Hypothalamus (tissue), 51 donors: ENCODE measurements at places on chromosomes 3 and 15.

DNA sequence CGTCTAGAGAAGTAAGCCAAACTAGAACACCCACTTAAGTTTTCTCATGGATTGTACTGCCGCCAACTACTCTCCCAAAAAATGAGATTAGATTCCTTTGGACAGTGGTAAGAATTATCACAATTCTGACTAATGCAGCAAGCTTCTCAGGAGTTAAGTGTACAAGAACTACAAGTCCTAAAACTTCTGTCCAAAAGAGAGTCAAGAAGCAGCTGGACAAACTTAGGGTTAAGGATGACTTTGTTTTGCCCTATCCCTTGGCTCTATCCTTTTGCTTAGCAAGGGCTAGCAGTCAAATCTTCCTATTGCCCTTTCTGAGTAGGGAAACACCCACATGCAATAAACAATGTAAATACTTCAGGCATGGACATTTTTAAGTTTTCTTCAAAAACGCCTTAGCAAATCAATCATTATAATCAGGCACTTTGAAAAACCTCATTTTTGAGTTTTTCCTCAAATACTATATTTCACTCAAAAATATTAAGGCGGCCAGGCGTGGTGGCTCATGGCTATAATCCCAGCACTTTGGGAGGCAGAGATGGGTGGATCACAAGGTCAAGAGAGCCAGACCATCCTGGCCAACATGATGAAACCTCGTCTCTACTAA lies 19.5 kb downstream of the RAF1 start:
- DNase-seq = no peak

DNA sequence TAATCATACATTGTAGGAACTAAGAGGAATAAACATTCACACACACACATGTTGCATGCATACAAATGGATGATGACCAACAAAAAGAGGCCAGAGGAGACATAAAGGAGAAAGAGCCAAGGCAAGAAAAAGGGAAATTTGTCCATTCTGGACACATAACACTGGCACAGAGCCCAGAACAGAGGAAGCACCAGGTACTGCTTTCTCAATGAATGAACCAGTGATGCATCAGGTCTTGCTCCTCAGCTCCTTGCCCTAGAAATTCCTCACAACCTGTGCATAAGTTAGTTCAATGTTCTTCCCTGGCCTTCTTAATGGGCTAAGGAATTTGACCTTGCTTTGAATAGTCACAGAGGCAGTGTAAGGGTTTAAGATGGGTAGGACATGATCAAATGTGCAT lies 270.3 kb downstream of the ERC2 start:
- DNase-seq = no peak

DNA sequence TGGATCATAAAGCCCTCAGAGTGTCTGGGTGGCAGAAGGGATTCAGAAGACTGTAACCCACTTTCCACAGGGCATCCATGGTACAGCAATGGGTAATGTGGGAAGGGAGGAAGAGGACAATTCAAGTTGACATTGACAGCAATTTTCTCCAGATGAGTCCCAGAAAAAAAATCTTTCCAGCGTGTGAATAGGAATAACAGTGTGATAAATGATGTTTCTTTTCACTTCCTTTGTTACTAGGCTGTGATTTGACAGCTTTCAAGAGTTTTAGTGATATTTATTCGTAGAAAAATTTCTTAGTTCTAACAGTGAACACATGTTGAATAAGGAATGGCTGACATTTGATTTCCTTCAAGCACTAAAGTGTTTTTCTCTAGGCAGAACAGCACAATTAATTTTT lies 186.4 kb downstream of the CADPS start:
- DNase-seq = no peak

DNA sequence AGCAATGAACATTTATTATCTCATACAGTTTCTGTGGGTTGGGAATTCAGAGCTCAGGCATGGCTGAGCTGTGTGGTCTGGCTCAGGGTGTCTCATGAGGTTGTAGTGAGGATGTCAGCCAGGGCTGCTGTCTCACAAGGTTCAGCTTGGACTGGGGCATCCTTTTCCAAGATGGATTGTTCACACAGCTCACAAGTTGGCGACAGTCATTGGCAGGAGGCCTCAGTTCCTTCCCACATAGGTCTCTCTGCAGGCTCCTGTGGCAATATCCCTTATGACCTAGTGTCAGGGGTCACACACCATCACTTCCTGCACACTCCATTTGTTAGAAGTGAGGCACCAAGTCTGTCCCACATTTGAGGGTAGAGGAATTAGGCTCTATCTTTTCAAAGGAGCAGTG lies 56.0 kb downstream of the RPLP1 start:
- DNase-seq = no peak

- DNase-seq = no peak
Measured at GRCh38 chr3:171347301-171348039, 112.7 kb downstream of the TNIK start.

DNA sequence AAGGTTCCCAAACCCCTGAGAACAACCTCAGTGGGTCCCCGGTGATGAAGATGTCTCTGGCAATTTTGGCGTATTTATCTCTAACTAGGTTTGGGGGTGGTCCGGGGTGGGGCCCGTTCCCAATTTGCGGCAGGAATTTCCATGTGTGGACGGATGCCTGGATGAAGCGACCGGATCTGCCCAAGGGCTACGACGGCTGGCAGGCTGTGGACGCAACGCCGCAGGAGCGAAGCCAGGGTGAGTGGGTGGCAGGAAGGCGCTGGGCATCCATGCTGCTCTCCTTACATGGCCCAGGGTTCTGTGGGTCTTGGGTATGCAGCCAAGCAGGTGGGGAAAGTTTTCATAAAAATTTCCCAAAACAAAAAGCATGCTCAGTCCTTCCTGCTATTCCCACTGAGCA lies 29.3 kb downstream of the TGM4 start:
- DNase-seq = no peak

DNA sequence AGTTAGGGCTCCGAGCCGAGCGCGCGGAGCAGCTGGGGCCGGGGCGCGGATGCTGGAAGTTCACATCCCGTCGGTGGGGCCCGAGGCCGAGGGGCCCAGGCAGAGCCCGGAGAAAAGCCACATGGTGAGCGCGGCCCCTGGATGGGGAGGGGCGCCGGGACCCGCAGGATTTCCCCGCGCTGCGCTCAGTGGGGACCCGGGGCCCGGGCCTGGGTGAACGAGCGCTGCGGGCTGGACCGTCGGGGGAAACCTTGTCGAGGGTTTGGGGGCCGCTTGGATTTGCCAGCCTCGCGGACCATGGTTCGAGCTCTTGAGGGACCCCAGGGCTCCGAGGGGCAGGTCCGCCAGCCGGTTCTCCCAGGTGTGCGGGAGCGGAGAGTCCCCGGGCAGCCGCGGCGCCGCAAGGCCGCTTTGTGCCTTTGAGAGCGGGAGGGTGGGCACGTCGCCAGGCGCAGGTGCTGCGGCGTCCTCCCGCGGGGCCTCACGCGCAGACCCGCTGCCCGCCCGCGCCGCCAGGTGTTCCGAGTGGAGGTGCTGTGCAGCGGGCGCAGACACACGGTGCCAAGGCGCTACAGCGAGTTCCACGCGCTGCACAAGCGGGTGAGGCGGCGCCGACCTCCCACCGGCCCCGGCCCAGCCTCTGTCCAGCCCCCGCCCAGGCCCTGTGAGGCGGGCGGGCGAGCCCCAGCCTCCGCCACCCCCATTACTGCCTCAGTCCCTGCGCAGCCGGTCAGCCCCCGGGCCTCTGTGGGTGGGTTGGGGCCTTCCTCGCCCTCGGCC lies at the start of gene SNX22:
Gene SNX22, plus strand, starts transcription at position 5 of the 780 bp plus-strand sequence. Its CDS starts 45 bp downstream, at position 50.
- no peak for DNase-seq

DNA sequence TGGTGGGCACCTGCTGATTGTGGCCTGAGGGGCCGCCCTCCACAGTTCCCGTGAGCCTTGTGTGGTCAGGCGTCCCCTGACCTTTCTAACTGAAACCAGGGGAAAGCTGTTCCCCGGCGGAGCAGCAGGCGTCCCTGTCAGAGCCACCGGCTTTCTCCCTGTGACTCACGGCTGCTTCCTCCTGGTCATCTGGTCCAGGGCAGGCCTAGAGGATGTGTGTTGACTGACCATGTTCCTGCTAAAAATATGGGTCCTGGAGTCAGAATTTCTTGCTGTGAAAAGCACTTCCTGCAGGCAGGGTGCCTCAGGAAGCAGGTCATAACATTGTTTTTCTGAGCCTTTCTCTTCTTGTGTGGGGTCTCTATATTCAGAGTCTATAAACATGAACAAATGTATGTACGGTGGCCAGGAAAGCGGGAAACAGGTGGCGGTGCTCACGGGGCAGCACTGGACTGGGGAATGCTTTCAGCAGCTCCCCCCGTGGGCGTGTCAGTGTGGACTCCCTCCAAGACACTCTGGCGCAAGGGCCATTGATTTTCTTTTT lies 38.4 kb upstream of the CGNL1 start:
- DNase-seq = no peak

- no peak for DNase-seq
Measured at GRCh38 chr3:16490062-16490619, 23.4 kb downstream of the RFTN1 start.

DNA sequence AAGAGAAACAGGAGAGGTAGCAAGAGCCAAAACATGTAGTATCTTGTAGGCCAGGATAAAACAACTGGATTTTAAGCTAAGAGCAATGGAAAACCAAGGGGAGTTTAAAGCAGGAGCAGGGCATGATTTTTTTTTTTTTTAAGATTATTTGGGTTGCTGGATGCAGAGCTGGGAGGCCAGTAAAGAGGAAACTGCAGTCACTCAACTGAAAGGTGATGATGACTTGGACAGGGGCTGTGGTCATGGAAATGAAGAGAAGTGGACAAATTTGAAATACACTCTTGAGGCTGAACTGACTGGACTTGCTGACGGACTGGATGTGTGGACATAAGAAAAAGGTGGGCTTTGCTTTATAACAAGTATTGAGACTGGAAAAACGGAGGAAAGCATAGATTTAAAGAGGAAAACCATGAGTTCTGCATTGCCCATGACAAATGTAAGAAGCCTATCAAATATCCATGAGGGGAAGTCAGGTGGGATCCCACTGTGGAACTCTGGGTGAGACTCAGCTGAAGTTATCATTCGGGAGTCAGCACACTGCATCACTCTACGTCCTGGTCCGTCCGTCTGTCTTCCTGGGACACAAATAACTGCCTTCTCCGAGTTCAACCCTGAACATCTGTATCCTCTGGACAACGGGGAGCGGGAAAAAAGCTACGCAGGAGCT lies 688 bp downstream of the XPC start:
- no peak for DNase-seq

DNA sequence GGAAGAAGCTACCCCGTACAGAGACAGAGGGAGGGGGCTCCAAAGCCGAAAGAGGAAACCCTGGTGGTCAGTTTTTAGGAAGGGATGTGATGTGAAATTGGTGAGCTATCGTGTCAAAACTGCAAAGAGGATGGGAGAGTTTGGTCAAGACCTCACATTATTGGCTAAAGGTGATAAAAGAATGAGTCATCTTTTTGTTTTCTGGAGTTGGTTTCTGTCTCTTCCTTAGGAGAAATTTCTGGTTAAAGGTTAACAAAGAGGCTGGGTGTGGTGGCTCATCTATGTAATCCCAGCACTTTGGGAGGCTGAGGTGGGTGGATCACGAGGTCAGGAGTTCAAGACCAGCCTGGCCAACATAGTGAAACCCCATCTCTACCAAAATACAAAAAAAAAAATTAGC lies 217.8 kb upstream of the CBLB start:
- DNase-seq = no peak

DNA sequence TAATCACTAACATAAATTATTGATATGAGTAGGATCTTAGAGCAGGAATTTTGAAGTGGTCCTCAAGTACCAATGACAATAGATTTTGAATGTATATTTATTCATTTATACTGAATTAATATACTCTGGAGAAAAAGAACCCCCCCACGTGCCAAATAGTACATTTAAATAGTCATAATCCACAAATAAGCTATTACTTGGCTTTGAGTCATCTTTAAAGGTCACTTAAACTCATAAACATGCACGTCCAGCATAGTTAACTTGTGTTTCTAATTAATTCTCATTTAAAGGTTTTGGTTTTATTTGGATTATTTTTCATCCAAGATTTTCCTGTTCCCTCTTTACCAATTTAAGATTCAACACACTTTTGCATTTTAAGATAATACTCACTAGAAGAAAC lies 35.1 kb downstream of the FGF7 start:
- DNase-seq = no peak

DNA sequence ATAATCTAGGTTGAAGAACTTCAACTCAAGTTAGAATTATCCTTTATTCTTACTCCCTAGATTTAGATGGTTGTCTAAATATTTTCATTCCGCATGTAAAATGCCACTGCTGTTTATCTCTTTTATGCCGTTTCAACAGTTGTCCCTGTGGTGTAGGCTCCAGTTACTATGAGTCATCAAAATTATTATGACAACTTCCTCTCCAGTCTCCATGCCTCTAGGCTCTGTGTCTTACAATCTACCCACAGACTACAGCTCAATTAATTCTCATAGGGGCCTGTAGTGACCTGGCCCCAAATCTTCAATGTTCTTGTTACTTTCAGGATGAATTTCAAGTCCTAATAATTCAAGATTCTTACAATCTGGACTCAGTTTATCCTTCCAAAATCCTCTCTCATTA lies 105.8 kb upstream of the UNC13C start:
- DNase-seq = no peak

GRCh38 chr3:157920822-157921700 lies 185.2 kb downstream of the SHOX2 start:
- no peak for DNase-seq

DNA sequence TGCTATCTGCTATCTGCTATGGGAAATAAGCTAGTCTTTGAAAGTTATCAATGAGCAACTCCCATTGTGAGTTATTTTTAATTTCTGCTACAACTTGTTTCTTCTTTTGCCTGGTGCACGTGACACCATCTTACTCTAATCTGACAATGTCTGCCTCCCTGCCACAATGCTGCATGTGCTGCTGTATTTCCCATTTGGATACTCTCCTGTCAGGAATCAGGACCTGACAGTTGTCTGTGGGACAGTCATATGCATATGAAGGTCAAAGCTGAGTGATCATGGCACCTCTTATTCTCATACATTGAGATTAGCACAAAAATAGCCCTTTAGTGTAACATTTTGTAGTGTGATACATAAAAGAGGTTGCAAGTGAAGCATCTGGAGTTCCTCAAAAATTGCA lies 45.8 kb downstream of the HMG20A start:
- no peak for DNase-seq

GRCh38 chr3:155334914-155335723 lies 41.6 kb upstream of the STRIT1 start:
- DNase-seq = no peak

DNA sequence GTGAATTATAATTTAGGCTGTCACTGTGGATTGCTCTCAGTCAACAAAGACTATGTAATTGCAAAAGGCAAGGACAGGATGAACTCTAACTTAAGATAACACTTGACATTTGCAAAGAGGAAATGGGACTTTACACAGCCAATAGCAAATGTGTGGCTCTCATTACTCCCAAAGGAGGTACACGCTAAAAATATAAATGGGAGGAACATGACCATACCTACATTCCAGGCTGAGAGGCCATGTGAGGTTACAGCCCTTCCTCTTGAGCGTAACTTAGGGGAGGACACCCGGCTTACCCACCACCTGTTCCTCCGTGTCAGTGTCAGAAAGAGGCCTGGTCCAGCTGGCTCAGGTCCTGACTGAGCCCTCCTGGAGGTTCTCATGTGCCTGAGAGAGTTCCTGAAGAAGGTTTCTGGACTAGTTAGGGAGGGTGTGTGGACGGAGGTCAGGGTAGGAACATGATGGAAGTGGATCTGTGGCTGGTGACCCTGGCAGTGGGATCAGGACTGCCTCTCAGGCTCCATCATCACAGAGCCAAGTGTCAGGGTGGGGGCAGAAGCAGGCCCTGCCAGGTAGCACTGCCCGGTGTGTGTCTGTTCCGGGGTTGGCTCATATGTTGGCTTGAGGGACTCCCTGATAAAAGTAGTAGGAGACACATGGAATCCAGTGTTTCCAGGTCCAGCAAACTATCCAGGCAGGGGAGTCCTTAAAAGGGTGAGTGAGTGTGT lies 7.9 kb downstream of the POPDC2 start:
- no peak for DNase-seq

- DNase-seq = no peak
Measured at GRCh38 chr15:41510728-41511127, 2.9 kb downstream of the LTK start.
